ENCODE measurements at places on chromosomes 3 and 15.

DNA sequence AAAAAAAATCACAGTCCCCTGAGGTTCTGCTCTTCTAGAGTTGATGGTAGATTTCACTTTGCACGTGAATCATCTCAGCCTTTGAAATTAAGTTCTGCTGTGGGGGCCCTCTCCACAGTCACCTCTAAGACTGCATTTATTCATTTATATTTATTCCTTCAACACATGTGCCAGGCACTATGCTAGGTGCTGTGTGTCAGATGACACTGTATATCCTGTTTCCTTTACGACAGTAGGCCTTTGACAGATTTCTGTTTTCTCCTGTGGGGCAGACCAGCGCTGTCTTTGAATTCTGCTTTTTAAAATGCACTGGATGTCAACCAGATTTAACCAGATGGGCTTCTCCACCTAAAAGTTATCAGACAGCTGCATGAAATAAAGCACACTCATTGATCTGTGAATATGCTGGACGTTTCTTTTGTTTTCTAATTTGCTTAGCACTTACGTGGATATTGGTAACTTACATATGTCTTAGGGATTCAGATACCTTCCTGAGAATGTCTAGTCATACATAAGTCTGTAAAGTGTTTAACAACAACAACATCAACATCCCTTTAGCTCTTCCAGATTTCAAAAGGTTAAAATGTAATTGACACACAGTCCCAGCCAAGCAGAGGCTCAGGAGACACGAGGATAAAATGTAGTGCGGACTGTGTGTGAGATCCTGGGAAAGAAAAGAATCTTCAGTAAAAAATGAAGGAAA is 525.5 kb upstream of the MCTP2 start:
- no peak for DNase-seq

DNA sequence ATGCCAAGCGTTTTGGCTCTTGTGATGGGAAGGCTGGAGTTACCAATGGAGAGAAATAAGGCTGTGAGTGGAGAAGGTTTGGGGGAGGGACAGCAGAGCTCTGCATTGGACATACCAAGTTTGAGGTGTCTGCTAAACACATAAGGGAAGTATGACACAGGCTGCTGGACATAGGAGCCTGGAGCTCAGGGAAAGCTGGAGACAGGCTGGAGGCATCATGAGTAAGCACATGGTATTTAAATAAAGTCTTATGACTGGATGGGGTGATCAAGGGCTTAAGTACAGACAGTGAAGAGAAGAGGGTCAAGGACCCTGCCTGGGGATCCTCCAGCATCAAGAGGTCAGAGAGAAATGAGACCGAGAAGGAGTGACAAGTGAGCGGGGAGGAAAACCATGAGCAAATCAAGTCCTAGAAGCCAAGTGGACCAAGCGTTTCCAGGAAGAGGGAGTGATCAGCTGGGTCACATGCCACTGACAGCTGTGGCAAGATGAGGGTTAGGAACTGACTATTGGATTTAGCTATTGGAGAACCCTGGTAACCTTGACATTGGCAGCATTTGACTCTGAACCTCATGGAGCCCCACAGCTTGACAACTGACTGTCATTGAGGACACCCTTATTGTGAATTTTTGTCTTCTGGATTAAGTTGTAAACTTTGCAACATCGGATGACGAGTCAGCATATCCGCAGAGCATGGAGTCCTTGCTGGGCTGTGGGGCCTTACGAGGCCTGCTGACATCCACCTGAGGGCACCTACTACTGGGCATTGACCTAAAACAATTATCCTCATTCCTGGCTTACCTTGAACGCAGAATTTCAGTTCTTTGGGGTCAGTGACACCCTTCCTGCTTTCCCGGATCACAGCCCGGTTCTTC is 78.7 kb upstream of the ETV5 start:
- no peak for DNase-seq

- no peak for DNase-seq
These were observed 586.4 kb downstream of the GRM7 start for GRCh38 chr3:7447197-7447769.

- no peak for DNase-seq
These were observed 44.4 kb downstream of the AQP9 start for GRCh38 chr15:58182460-58183163.
